ENCODE measurements at places on chromosomes 2 and 18.

- DNase-seq = no peak
Measured at GRCh38 chr2:59745085-59745484, 808.4 kb downstream of the BCL11A start.

GRCh38 chr2:12173271-12173942 is 427.0 kb downstream of the LPIN1 start:
- no peak for DNase-seq

DNA sequence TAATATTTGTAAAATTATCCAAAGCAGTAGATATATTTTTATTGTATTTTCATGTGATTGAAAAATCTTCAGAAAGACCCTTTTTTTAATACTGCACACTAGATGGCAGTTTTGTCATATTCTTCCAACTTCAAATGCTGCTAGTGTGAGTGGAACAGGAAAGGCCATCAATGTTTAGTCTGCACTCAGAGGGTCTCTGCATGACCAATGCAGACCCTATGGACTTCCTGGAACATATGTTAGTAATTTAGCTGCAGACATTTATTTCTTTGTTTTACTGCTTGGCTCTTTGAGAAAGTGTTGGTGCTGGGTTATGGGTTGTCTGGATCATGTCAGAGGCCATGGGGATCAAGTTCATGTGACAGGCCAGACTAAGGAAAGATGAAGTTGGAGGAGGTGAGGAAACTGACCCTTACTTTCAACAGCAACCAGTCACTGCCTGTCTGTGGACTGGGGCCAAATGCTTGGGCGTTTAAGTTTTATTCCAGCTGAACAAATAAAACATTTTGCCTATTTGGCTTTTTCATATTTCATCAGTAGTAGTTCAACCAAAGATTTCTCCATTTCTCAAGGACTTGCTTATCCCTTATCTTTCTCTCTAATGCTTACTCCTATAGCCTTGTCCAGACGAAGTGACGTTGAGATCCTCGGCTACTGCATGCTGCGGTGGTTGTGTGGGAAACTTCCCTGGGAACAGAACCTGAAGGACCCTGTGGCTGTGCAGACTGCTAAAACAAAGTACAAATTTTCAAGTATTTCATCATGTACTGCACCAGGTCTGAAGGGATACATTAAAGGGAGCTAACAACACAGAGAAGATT is 84.8 kb downstream of the VRK2 start:
- no peak for DNase-seq

- DNase-seq = no peak
Measured at GRCh38 chr2:187614756-187615155, 60.5 kb upstream of the TFPI start.

DNA sequence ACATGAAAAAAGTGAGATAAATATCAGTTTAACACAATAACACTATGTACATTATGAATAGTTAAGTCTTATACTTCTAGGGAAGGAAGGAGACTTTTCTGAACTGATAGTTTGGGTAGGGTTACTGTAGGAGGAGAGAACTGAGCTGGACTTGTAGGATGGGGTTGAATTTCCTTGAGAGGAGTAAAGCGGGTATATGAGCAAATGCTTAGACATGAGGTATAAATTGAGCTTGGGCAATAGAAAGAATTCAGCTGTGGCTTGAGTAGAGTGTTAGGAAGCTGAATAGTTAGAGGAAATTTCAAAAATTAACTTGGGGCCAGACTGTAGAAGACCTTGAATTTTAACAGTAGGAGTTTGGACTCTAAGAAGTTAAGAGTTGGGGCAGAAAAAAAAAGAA is 45.1 kb downstream of the LCLAT1 start:
- no peak for DNase-seq

- no peak for DNase-seq
Measured at GRCh38 chr2:179793238-179793637, 68.2 kb downstream of the ZNF385B start.

GRCh38 chr2:210938228-210938627 is 381.8 kb downstream of the CPS1 start:
- DNase-seq = no peak

DNA sequence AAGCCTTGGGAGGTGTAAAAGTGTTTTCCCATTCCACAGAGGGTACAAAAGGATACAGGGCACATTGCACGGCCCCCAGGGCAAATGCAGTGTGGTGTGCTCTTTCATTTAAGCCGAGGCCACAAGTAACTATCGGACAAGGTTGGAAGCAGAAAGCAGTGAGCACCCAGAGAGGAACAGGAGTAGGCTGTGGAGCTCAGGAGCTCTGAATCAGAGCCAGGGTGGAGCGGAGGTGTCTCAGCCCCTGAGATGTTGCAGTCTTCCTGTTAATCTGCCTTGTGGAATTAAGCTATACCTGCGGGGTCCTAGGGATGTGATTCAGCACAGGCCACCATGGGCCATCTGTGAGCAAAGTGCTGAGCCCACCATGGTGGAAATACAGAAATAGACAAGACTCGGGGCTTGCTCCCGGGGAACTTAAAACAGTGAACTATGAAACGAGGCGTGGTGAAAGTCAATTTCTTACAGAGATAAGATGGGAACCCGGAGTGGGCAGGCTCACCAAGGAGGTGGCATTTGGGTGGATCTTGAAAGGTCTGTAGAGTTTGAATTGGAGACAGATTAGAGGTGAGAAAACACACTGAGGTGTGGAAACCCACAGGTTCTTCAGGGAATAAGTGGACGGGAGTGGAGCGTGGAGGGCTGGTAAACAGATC is 44.0 kb downstream of the ASAP2 start:
- DNase-seq = no peak

- DNase-seq = no peak
Measured at GRCh38 chr2:112142525-112143078, 4.4 kb downstream of the FBLN7 start.

DNA sequence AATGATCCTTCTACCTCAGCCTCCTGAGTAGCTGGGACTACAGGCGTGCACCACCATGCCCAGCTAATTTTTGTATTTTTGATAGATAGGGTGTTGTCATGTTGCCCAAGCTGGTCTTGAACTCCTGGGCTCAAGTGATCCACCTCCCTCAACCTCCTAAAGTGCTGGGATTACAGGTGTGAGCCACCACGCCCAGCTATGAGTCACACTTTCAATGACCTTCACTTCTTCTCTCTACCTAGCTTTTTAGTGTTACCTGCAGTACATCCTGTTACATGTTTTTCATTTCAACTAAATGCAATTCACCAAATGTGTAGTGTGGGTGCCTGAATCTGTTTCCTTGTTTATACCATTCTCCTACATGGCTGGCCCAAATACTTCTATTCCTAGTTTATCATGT is 64.0 kb downstream of the SLC39A10 start:
- no peak for DNase-seq

- no peak for DNase-seq
Measured at GRCh38 chr2:138712212-138712979, 67.8 kb downstream of the NXPH2 start.

DNA sequence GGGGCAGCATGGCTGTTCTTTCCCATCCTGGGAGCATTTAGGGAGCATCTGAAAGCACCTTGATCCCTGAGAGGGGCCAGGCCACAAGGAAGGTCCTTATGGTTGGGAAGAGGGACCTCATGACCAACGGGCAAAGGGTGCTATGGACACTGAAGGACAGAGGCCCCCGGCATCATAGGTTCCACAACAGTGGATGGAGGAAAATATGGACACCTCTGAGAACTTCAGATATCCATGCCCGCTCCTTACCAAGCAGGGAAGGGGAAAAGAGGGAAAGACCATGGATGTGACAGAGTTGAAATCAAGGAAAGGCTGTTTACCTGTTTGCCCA is 94.1 kb upstream of the MGAT4A start:
- no peak for DNase-seq

DNA sequence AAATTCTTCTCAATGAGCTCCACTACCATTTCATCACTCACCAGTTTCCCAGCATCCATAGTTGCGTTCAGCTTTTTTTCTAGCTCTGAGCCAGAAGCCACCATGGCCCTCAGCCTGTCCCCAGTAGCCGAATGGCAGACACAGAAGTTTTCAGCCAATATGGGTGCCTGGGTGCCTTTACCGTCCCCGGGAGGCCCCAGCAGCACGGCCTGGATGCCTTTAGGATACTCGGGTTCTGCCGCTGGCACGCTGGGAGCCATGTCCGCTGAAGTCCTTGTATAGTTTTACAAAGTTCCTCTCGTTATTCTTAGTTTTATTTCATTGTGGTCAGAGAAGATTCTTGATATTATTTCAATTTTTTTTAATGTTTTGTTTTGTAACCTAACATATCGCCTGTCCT is 187.2 kb downstream of the MEMO1 start:
- DNase-seq = no peak

GRCh38 chr18:4024702-4025101 is 430.4 kb downstream of the DLGAP1 start:
- no peak for DNase-seq

GRCh38 chr18:9057646-9058045 is 44.9 kb upstream of the NDUFV2 start:
- no peak for DNase-seq

DNA sequence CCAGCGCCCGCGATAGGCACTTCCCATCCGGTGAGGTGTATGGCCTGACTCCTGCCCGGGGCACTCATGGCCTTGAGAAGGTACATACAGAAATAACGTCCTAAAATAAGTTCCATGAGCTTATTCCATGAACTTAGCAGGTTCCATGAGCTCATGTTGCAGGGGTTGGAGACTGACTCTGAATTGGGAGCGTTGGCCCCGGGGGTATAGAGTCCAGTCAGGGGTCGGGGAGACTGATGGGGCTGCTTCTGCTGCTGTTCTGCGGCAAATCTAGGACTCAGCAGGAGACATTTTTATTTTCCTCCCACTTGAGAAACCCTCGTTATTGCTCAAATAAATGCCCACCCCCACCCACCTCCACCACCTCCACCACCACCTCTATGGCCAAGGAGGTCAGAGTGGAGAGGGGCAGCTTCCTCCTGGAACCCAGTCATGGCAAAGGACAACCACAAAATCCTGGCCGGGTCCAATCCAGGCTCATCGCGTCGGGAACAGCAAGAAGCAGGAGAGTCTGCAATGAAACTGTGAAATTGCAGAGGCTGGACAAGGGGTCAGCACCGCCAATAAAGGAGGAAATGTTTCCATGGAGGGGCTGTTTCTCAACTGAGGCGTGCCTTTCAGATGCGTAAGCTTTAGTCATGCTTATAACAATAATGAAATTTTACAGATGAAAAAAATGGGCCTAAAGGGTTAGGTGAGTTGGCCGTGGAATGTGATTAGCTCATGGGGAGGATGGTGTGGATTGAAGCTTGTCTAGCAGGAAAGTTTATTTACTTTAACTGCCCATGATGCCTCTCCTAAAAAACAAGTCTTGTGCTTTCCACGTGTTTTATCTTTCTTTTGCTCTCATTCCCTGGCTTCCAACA is 136.6 kb upstream of the ALKAL2 start:
- no peak for DNase-seq

- no peak for DNase-seq
Measured at GRCh38 chr2:241410739-241411176, 54.7 kb downstream of the FARP2 start.

DNA sequence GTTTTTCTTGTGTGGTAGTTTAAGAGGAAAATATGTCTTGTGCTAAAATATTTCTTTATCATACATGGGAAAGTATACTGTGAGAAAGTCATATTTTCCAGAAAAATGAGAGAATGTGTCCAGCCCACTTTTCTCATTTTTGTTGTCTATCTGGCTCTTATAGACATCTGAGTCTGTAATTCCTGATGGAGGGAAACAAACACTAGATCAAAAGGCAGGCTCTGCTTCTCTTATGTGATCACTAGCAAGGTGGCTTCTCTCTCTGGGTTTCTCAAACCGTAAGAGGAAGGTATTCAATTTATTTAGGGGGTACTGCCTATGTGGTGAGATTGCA is 40.0 kb upstream of the PEX13 start:
- DNase-seq = no peak

- DNase-seq = no peak
Measured at GRCh38 chr2:136014411-136014810, 29.0 kb upstream of the DARS1 start.

DNA sequence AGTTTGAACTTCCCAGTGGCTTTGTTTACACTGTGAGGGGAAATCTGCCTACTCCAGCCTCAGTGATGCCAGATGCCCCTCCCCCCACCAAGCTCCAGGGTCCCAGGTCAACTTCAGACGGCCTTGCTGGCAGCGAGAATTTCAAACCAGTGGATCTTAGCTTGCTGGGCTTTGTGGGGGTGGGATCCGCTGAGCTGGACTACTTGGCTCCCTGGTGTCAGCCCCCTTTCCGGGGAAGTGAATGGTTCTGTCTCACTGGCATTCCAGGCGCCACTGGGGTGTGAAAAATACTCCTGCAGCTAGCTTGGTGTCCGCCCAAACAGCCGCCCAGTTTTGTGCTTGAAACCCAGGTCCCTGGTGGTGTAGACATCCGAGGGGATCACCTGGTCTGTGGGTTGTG is 70.0 kb upstream of the NEUROD1 start:
- no peak for DNase-seq

DNA sequence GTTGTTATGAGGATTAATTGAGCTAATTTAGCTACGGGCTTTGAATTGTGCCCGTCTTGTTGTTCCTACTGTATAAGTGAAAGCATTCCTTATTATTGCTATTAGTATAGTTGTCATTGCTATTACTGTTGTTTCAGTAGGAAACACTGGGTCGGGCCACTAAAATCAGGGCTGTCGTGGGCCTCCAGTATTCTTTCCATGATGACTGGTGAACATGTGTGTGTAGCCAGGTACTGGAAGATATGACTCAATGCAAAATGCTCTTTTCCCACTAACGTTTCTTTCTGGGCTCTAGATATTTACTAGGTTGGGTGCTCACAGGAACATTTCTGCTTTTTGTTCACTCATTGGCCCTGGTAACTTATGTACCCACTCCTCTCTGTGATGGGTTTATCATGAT is 4.9 kb downstream of the TTL start:
- no peak for DNase-seq

DNA sequence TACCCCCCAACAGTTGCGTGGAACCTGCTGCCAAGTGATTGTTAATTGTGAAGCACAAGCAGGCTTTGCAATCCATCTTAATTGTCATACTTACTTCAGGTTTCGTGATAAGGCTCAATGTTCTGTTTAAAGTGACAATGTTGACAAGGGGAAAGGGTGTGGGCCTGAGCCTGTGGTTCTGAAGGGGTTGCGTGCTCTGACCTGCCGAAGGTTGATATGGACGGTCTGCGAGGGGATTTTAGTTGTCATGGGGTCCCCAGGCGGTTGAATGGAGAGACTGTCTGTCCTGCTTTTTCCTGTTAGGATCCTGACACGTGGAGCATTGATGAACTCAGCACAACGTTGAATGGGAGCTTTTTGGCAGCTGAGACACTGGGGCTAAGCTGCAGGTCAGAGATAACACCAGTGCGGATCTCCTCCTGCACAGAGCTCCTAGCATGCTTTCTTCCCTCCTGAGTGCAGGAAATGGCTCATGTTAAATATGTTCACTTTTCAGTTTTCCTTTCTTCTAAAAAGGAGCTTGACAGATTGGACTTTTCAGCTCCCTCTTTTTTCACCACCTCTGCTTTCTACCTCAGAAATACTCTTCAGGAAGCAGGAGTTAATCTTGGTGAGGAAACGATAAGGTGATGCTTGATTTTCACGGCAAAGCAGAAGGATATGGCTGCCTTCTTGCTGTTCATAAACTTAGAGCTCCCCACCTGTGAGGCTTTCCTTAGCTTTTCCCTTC is 62.9 kb upstream of the ZEB2 start:
- no peak for DNase-seq
